ENCODE measurements at places on chromosomes 3 and 15.

GRCh38 chr15:62866366-62866765, 176.2 kb upstream of the TPM1 start:
- H3K27me3 ChIP-seq: no peaks in the 10 kb centered on the region
- H3K27ac ChIP-seq: no peak overlapping the region
- no peak for DNase-seq
- no peaks in the 10 kb centered on the region for H3K4me1 ChIP-seq

DNA sequence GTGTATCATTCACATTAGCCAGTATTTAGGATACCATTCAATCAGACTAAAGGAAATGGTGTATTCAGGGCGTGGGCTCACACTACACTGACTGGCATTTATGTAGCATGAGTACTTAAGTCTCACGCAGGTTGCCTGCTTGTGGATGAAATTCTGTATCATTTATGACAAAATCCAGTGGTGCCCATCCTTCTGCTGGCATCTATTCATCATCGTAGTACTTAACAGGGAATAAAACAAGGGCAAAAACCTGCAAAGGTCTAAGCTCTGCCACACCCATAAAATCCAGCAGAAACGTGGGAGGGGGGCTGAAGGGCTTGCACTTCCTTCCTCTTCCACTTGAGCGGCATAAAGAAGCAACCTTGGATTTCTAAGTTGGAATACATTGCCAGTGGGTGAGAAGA, 2.7 kb downstream of the GAP43 start:
- H3K4me1 ChIP-seq: no peaks in the 10 kb centered on the region
- peaks cover 3% of the 10 kb centered on the region for H3K27me3 ChIP-seq
- no peak overlapping the region for H3K27ac ChIP-seq
- DNase-seq: no peak
- H3K36me3 ChIP-seq: no peaks in the 10 kb centered on the region

- H3K4me3 ChIP-seq: no peak overlapping the region
- no peaks in the 10 kb centered on the region for H3K4me1 ChIP-seq
- H3K27ac ChIP-seq: no peak overlapping the region
- H3K27me3 ChIP-seq: no peaks in the 10 kb centered on the region
- no peak for DNase-seq
- H3K36me3 ChIP-seq: no peaks in the 10 kb centered on the region
Observed at GRCh38 chr3:60337421-60337820, 913.8 kb downstream of the FHIT start.

DNA sequence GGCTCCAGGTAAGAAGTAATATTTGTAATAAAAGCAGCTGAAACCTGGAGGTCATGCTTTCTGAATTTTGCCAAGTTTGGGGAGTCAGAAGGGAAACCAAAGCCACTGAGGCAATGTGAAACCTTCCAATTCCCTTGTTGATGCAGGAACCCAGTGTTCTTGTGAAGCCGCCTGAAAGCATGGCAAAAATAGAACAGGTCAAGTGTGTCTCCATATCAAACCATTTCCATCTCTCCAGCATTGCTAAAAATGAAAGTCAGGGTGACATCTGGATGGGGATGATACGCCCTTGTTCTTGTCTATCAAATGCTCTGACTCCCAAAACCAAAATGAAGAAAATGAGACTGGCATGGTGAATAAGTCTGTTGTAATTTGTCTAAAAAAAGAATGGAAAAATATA, 362.5 kb downstream of the VPS13C start:
- no peaks in the 10 kb centered on the region for H3K36me3 ChIP-seq
- no peak overlapping the region for H3K4me3 ChIP-seq
- H3K27me3 ChIP-seq: no peaks in the 10 kb centered on the region
- no peak overlapping the region for H3K27ac ChIP-seq

GRCh38 chr3:127216415-127217261, 23.7 kb downstream of the PRR23E start:
- H3K36me3 ChIP-seq: no peaks in the 10 kb centered on the region
- no peaks in the 10 kb centered on the region for H3K4me1 ChIP-seq
- H3K4me3 ChIP-seq: no peak overlapping the region
- H3K27me3 ChIP-seq: no peaks in the 10 kb centered on the region

GRCh38 chr3:131053043-131053859, 26.6 kb downstream of the NEK11 start:
- H3K27ac ChIP-seq: no peak overlapping the region
- no peaks in the 10 kb centered on the region for H3K4me1 ChIP-seq
- H3K27me3 ChIP-seq: no peaks in the 10 kb centered on the region
- no peak overlapping the region for H3K4me3 ChIP-seq

DNA sequence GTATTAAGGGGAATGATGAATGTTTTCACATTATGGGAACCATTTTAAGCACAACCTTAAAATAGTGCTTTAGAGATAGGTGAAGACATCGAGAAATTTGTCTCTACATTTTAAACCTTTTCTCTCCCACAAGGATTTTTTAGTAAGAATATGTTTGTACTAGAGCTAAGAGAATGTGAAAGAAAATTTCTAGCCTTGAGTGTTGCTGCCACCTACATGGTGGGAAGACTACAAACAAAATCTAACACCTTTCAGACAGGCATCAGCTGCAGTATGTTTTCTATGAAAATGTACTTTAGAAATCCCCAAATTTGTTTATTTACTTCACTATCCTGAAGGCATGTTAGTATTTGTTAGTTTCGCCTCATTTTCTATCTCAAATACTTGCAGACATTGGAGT, 247.4 kb downstream of the WDR72 start:
- no peaks in the 10 kb centered on the region for H3K27me3 ChIP-seq
- no peaks in the 10 kb centered on the region for H3K36me3 ChIP-seq
- H3K4me1 ChIP-seq: no peaks in the 10 kb centered on the region
- no peak overlapping the region for H3K27ac ChIP-seq
- no peak overlapping the region for H3K4me3 ChIP-seq
- no peak for DNase-seq

DNA sequence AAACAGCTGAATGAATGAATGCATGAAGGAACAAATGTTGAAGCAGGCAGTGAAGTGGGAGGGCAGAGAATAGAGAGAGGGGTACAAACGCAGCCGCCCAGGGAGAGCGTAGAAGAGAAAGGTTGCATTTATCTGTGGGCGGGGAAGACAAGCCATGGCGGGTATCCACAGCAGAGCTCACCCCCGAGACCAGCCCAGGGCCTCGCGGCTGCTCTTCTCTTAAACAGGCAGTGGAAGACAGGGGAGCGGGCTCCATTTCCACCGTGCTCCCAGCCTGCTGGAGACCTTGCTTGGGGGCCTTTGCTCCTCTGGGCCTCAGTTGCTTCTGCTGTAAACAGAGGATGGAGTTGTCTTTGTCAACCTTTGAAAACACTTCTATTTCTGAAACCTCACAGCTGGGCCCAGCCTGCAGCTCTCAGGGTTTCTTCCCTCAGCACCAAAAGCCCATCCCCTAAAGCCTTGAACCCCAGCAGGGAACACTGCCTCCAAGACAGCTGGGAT, 259.5 kb downstream of the UACA start:
- no peak for DNase-seq
- no peak overlapping the region for H3K4me3 ChIP-seq
- peaks cover 40% of the 10 kb centered on the region for H3K4me1 ChIP-seq
- no peaks in the 10 kb centered on the region for H3K27me3 ChIP-seq
- no peaks in the 10 kb centered on the region for H3K36me3 ChIP-seq
- H3K27ac ChIP-seq: no peak overlapping the region

DNA sequence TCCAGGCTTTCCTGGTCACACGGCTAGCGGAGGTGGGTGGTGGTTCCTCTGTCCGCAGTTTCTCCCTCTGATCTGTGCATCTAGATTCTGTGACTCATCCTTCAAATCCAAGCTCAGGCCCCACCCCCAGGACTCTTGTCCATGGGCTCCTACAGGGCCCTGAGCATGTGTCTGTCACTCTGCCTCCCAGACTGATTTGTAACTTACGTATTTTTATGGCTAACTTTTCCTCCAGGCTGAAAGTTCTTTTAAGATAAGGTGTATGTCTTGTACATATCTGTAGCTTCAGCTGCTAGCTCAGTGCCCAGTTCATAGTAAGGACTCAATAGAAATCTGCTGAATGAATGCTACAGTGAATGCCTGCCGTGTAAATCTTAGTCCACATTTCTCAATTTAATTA, 8.0 kb downstream of the ESYT3 start:
- H3K27me3 ChIP-seq: no peaks in the 10 kb centered on the region
- H3K27ac ChIP-seq: no peak overlapping the region
- no peaks in the 10 kb centered on the region for H3K36me3 ChIP-seq
- peaks cover 40% of the 10 kb centered on the region for H3K4me1 ChIP-seq

All from upper lobe of left lung (tissue), 6 donors.